ENCODE measurements at places on chromosomes 12 and 14.

DNA sequence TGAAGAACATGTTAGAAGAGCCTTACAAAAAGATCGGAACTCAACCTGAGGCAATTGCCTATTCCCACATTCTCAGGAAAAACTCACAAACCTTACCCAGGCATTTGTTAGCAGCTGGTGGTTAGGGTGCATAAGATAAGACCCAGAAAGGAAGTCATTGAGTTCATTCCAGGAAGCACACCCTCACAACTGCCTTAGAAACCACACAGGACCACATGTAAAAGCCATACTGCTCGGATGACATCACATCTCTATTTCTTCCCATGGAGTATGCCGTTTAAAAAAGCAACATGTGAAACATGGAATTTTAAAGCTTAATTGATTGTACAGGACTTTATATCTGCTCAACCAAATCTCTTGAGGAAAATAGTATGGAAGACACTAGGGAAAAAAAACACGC, 411.2 kb downstream of the DAD1 start:
- DNase-seq: no peak

DNA sequence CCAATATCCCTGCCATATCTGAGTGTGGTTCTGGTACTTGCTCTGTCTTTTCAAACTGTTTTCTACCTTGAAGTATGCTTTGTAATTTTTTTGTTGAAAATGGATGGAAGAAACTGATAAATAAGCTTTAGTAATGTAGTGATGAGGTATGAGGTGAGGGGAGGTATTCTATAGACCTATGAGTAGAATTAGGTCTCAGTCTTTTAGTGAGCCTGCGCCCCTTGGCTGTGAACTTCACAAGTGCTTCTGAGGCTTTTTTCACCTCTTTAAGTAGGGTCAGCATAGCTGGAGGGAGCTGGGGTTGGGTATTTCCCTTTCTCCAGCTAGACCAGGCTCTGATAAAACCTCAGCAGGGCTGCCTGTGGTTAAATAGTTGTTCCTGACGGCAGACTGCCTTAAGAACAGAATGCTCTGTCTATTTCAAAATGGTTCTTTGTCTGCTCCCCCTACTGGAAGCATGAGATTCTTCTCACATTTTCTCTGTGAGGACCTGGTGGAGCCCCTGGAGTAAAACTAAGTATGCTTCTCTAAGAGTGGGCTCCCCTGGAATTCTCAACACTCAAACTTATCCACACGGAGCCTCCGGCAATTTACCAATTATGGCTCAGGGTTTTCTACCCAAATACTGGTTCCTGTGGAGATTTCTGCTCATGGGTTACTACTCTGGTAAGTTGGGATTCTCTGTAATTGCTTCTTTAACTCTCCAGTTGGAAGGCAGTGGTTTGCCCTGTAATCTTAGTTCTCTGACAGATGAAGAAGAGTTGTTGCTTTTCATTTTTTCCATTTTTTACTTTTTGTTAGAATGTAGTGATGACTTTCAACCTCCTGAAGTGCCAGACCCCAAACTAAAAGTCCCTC, 13.1 kb downstream of the KRT5 start:
- peak; percentile 59 for DNase-seq

DNA sequence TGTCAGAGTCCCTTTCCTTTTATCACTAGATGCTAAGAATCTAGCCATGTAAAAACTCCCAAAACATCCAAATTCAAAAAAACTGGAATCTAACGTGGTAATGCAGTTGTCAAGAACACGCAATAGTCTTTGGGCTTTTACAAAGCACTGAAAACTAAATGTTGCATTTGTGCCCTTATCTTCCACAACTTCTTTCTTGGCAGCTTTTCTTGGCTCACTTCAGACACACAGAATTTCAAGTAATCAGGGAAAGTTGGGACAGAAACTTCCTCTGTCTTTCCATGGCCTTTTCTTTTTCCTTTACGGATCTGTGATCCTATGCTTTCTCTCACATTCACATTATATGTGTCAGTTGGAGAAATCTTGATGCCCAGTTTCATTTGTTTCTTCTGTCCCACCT, 136.0 kb downstream of the CRADD start:
- no peak for DNase-seq

- DNase-seq: peak; percentile 95
These were observed 305.6 kb downstream of the RAD51B start for GRCh38 chr14:68124979-68125731.

GRCh38 chr14:77062261-77062660, 33.8 kb upstream of the IRF2BPL start:
- no peak for DNase-seq

- DNase-seq: peak; percentile 88
These were observed 132.6 kb upstream of the MAP1LC3B2 start for GRCh38 chr12:116426391-116427136.

DNA sequence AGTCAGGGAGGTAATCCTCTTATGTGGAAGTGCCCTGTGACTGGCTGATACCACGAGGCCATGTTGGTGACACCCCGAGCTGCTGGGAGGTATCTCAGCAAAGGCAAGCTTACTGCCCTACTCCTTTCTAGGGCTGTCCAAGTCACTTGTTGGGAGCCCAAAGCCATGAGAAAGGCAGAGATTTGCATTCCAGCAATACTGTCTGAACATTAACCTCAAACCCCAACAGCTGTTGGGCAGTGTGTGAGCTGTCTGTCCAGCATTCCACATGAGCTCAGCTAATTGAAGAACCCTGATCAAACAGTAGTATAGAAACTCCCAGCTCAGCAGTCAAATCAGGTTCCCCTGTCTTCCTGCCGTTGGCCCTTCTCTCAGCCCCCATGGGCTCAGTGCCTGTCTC, 9.2 kb downstream of the ABHD4 start:
- DNase-seq: no peak

DNA sequence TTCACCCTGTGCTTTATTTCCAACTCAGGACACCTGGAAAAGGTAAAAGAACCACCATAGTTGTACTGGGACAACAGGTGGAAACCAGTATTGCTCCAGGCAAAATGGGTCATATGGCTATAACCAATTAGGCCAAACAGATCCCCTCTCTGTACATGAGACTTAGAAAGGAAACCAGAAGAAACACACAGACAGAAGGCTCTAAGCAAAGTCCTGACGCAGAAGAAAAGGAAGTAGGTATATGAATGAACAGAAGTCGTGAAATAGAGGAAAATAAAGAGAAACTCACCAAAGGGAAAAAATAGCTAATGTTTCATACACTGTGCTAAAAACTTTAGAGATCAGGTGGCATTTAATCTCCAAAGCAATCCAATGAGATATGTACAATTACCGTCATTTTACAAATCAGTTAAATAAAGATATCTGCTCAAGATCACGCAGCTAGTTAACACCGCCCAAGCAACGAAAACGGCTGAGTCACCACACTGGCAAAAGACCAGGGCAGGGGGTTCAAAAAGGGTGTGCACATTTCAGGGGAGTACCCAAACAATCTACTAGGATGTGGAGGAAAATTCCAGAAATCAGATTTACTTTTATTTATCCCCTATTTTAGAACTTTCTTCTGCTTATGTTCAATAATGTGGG, 82.3 kb downstream of the ITPR2 start:
- no peak for DNase-seq

DNA sequence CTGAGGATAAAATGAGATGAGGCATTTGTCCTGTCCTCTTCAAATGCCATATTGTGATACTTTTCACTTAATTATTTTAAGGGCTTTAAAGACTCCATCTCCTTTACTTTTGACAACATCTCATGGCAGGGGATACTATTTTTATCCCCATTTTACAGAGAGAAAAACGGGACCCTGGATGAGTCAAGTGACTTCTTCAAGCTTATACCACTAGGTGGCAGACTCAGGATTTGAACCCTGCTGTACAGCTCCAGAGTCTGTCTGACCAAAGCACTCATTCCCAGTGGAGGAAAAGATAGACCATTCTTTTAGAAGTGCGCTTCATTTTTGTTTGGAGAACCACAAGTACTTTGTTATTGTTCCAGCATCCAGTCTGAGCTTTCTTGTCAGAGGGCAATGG, 1.7 kb upstream of the SMOC1 start:
- no peak for DNase-seq

- no peak for DNase-seq
These were observed 405.6 kb downstream of the TMEM121 start for GRCh38 chr14:105931808-105932483.

DNA sequence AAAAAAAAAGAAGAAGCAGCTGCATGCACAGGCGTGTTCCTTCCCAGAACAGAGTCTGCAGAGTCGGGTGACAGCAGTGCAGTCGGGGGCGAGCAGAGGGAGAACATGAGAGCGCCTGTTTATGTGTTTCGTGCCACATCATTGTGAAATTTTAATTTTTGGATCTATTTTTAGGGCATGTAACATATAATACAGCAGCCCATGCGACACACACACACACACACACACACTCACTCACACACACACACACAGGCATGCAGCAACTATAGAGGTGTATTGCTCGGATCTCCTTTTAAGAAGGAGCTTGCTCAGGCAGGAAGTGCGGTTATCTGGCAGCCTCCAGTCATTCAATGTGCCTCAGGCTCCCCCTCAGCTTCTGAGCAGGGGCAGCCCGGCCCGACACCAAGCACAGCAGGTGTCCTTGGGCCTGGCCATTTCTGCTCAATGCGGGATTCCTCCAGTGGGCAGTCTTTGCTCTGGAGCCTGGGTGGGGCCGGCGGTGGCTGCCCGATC, 71.8 kb downstream of the ZNF664 start:
- no peak for DNase-seq

DNA sequence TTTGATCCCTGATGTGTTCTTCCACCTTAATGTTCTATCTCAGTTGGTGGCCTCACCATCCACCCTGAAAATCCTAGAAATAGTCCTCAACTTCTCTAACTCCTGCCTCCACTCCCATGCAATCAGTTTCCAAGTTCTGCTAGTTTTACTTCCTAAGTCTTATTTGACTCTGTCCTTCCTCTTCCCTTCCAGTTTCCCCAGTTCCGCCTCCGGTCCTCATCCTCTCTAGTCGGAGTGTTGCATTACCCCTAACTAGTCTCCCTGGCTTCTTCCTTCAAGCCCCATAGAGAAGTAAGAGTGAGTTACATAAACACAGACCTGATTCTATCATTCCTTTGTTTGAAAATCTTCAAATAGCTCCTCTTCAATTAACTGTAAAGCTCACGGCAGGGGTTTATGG, 236.5 kb downstream of the GXYLT1 start:
- DNase-seq: no peak

GRCh38 chr14:37472906-37473305, 122.1 kb downstream of the FOXA1 start:
- no peak for DNase-seq

- DNase-seq: no peak
These were observed 2.6 kb upstream of the NOS1 start for GRCh38 chr12:117363953-117364486.

DNA sequence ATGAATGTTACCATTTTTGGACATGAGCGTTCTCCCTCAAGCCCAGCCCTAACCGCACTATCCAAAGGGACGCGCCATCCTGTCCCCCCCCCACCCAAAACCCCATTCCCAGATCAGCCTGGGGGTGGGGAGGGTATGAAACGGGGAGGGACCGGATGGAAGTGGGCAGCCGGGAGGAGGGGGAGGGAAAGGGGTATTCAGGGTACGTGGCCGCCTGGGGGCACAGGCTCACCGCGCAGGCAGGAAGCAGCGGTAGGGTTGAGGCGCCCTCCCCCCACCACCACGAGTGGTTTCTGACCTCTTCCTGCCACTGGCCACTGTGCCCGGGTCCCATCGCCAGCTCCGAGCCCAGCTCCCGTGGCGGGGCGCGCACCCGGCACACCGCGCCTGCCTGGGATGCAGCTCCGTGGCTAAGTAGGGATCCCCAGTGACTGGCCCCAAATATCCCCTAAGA, 1.4 kb downstream of the ACTN1 start:
- peak; percentile 71 for DNase-seq

DNA sequence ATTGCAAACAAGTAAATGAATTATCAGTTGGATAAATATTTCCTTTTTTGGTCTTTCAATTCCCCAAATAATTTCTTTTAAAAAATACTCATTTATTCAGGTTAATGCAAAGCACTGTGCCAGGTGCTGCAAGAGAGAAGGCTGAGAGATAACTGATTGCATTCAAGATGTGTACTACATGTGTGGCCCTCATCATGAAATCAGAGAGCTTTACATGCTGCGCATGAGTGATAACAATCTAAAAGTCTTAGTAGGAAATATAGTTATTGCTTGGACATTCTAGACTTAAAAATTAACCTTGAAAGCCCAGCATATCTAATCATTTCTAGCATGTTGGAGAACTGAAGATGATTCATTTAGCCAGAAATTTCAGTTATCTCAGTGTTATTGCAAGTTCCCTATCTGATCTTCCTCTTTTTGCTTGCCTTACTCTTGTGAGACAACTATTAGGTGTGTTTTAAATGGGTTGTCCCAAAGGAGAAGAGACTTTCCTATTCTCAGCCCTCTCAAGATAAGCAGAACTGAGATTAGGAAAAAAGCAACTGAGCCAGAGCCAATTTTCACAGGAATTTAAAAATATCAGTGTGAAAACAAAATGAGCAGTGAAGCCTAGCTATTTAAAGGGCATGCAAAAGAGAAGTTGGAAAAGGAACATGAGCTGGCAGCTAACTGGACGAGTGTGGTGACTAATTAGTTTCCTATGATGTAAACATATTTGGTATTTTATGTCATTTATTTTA, 60.9 kb downstream of the PLEKHA5 start:
- peak; percentile 73 for DNase-seq

DNA sequence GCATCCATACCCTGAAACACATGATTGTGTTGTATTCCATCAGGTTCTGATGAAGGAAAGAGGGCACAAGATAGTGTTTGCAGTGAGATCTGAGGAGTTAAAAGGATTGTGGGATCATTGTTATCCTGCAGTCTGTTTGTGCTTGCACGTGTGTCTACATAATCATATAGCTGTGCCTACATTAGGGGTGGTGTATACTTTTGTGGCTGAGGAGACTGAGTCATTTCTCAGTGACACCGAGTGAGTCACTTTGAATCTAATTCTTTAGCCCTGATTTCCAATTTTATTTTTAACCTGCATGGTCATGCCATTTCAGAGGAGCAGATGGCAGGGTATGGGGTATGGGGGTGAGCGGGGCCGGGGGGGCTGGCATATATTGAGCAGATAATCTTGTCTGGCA, 133.2 kb downstream of the ANO4 start:
- peak; percentile 17 for DNase-seq

GRCh38 chr14:73338551-73338950, 101.2 kb downstream of the PAPLN start:
- no peak for DNase-seq

GRCh38 chr14:36852981-36853691, 191.5 kb downstream of the PAX9 start:
- no peak for DNase-seq

- no peak for DNase-seq
These were observed 390.1 kb upstream of the RGS6 start for GRCh38 chr14:71541973-71542690.

GRCh38 chr12:508145-508544, 48.4 kb downstream of the B4GALNT3 start:
- DNase-seq: no peak

GRCh38 chr12:41919526-41920261, 225.0 kb downstream of the GXYLT1 start:
- DNase-seq: no peak

- DNase-seq: no peak
These were observed 200.3 kb upstream of the DIO3 start for GRCh38 chr14:101361044-101361443.

- DNase-seq: peak; percentile 15
These were observed 1143.6 kb downstream of the FLRT2 start for GRCh38 chr14:86673523-86673969.

- peak; percentile 84 for DNase-seq
These were observed 185.6 kb upstream of the ARID2 start for GRCh38 chr12:45543887-45544286.

All from kidney glomerular epithelial cell (primary cell).